ENCODE measurements at places on chromosomes 16 and 17.

- DNase-seq, result no peak
These were observed 24.0 kb upstream of the PHB1 start for GRCh38 chr17:49438436-49439278.

DNA sequence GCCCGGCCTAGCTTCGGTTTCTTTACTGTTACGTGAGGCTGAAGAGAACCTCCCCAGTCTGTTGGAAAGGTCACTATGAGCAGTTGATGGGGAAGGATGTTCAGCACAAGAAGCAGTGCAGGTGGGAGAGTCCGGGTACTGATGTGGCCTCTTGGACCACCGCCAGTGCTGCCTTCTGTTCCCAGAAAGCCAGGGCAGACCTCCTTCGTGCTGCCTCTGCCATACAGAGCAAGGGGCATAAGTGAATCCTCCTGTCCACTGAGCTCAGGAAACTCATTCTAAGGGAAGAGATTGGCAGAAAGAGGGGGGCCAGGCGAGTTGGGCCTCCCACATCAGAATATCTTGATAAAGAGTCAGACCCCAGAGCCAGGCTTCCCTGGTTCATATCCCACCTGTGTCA, 3.7 kb downstream of the PPP4C start:
- no peak for DNase-seq

GRCh38 chr16:78836802-78837491, 737.5 kb downstream of the WWOX start:
- no peak for DNase-seq

- peak; percentile 89 for DNase-seq
These were observed 688 bp downstream of the ADAP2 start for GRCh38 chr17:30922235-30923030.

GRCh38 chr16:69563605-69564580, 1.9 kb upstream of the NFAT5 start:
- DNase-seq, result no peak

- no peak for DNase-seq
These were observed 36.7 kb upstream of the HELZ start for GRCh38 chr17:67281743-67282142.

DNA sequence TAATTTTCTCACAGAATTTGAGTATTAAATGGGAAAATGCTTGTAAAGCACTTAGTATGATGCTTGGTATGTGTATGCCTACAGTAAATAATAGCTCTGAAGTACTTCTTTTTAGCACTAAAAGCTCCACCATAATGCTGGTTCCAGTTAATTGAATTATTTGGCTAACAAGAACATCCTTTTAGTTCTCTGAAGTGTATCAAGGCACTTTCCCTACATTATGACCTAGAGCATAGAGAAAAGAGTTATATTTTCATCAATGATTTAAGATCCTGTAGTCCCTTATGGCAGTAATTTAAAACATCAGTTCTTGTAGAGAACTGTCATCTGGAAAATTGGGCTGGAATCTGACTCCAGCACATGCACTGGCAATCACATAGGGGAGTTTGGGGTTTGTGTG, 21.9 kb upstream of the PHAF1 start:
- no peak for DNase-seq

- DNase-seq, result no peak
These were observed 23.1 kb upstream of the DOC2B start for GRCh38 chr17:204427-205147.

DNA sequence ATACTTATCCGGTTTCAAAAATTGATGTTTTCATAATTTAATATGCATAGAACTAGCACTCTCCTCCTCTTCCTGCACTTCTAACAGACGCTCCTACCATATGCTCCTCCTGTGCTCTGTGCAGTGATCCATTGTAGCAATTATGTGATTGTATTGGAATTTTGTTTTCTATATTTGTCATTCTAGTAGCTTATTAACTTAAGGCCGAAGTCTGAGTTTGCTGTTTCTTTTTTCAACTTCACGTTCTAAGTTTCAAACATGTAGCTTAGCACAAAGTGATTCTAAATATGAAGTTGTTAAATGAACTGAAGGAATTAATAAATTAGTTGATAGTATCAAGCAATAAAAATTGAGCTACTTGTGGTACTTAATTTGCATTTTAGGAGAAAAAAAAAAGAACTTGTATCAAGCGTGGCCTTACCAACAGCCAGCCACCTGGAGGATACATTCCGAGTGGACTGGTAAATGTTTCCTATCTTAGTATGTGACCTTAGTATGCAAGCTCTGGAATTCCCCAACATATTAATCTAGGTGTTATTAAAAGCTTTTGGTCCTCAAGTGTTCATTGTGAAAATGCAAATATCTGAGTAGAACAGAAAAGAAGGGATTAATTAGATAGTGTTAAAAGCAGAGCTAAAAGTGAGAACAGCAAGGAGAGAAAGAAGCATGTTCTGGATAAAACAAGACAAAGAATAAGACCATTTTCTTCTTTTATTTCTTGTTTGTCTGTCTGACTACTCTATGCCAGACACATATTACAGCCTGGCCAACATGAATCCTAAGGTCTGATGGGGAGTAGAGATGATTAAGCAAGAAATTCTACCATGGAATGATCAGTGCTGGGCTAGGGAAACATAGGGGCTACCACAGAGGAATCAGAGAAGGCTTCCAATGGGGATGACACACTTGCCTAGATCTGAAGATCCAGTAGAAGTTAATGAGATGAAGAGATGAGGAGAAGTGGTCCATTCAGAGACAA, 290.4 kb upstream of the MON1B start:
- DNase-seq, result no peak

- peak; percentile 71 for DNase-seq
These were observed 8.8 kb downstream of the RPL19 start for GRCh38 chr17:39208893-39209292.

GRCh38 chr16:9820476-9821246, 361.6 kb downstream of the GRIN2A start:
- no peak for DNase-seq

DNA sequence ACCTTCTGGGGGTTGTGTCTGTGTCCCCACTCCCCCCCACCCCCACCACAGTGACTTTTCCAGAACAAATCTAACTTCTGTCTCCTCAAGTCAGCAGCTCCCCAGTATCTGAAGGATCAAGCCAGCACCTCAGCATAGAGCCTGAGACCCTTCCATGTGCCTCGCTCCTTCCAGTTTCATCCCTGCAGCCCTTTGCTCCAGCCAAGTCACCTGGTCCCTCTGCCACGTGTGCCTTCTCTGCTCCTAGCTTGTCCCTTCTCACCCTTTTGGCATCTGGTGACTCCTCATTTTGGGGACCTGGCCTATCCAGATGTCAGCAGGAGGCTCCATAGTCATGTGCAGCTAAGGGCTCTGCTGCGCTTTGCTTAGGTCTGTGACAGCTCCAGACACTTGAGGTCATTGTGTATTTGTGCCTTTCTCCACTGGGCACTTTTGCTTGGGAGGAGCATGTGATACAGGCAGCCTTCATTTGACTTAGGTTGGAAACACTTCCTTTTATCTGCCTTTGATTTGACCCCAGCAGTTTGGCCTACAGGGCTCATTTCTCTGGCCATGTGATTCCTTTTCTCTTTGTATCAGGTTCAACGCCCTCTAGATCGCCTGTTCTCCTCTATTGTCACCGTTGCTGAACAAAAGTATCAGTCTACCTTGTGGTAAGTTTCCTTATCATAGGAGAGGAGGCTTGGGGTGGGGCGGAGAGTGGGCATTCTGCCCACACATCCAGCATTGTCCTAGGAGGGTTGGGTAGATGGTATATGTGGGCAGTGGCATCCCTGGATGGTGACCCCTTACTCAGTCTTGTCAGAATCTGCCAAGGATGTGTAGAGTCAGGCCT, 7.1 kb upstream of the NFATC3 start:
- DNase-seq, result no peak

- no peak for DNase-seq
These were observed 3.9 kb upstream of the PHAF1 start for GRCh38 chr16:67105881-67106280.

- DNase-seq, result no peak
These were observed 63.6 kb upstream of the DOC2B start for GRCh38 chr17:245020-245419.

GRCh38 chr17:41793784-41794539, 7.5 kb upstream of the JUP start:
- no peak for DNase-seq

GRCh38 chr17:16328997-16329396, 24.3 kb downstream of the CENPV start:
- peak; percentile 21 for DNase-seq

GRCh38 chr17:79953335-79953734, 82.3 kb downstream of the TBC1D16 start:
- no peak for DNase-seq

DNA sequence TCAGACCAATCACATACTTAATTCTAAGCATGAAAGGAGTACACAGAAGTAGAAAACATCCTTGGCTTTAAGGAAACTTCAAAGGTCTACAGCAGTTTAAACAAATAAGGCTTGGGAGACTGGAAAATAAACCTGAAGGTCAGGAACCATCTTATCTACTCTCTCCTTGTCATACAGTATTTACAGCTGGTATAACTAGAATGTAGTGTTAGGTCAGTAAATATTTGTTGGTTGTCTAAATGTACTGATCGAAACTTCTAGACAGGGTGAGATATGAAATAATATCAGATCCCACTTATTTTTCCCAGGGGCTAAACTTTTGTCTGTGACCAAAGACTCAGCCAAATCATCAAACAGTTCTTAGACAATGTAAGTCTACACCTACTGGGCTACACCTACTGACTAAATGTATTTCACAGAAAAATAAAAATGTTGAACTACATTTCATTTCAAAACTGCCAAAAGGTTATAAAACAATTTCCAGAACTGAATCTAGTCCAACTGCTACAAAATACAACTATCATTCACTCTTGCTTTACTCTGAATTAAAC, 27.1 kb upstream of the TMEM97 start:
- no peak for DNase-seq

DNA sequence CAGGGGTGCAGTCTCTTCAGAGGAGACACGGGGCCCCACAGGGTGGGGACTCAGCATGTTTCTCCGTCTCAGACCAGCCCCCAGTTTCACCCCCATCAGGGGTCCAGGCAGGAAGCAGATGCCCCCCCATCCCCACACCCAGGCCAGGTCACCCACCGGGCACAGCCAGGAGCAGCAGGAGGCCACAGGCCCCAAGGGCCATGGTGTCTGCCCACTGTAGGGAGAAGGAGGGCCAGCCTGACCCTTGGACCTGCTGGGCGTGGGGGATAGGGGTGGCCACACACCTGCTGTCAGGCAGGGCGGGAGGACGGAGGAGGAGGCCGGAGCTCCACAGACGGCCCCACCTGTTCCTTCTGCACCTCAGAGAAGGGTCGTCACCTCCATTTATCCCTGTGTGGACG, at the start of gene TPSG1:
TPSG1 (minus strand) TSS at position 218 of the 401 bp plus-strand sequence; CDS start at position 202, 16 bp downstream.
- no peak for DNase-seq

DNA sequence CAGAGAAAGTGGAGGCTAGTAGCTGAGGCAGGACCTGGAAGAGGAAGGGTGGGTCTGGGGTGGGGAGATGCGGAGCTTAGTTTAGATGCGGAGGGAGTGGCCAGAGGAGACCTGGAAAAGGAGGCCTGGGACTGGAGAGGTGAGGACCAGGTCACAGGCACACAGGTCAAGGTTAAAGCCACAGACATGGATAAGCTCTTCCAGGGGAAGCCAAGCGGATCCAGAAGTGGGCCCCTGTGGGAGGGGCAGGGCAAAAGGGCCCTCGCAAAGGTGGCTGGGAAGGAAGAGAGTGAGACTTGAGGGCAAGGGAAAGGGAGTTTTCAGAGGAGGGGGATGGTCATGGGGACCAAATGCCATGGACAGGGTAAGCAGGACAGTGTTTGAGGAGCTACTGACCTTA, 13.9 kb upstream of the MLLT6 start:
- no peak for DNase-seq

GRCh38 chr16:68236137-68236825, 354 bp upstream of the ESRP2 start:
- peak; percentile 97 for DNase-seq

DNA sequence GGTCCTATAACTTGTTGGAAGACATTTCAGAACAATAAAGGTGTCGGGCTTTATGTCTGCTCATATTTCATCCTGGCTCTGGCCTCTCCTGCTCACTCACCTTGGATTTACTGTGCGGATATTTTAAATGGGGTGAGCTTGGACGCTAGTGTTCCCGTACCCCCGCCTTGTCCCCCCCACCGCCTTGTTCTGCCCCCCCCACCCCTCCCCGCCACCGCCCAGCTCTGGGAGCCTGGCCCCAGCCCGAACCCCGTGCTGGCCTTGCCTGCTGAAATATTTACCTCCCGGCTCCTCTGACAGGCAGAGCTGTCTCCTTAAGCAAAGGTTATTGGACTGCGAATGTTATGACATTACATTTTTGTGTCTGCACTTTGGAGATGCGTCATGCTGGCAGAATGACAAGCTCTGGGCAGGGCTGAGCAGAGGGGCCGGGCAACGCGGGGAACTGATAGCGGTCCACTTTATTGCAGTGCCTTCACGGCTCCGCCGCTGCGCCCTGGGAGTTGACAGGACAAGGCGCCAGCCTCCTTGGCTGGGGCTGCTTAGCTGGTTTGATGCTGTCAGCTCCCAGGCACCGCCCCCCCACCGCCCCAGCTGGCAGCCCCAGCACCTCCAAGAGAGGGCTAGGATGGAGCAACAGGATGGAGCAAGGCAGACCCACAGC, 222.5 kb upstream of the GSE1 start:
- DNase-seq, result peak; percentile 90

GRCh38 chr16:49442805-49443204, 69.2 kb downstream of the C16orf78 start:
- no peak for DNase-seq

DNA sequence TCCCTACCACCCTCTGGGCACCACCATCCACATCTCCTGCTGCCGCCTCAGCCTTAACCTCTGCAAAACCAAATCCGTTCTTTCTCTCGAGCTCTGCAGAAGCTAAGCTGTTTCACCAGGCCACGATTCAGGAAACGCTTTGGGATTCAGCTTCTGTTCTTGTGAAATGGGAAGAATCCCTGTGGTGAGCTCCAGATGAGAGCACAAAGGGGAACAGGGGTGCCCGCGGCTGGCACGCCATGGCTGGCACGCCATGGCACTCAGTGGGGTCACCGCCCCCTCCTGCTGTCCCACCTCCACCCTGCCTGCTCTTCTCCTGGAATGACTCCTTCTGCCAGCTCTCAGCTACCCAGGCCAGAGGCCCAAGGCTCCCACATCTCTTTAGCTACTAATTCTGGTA, 5.7 kb downstream of the QPRT start:
- DNase-seq, result no peak

- no peak for DNase-seq
These were observed 14.4 kb downstream of the C17orf50 start for GRCh38 chr17:35775039-35775438.

All from upper lobe of left lung (tissue), 6 donors.